ENCODE measurements at places on chromosomes 3 and 15.

DNA sequence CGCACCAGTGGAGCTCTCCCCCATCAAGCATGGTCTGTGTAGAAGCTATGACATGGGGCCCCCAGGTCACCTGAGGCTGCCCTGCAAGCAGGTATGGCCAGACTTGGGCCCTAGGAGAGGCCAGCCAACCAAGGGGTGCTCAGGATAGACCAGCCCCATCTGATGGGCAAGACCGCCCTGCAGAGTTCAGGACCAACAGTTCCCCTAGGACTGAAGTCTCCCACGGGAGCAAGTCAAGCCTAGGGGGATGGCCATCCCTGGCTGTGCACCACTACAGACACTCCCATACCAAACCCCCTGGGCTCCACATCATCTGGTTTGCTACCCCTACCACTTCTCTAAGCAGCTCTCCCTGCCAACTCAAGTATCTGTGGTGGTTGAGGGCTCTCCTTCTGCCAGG lies 142.2 kb upstream of the MANF start:
- DNase-seq = no peak

DNA sequence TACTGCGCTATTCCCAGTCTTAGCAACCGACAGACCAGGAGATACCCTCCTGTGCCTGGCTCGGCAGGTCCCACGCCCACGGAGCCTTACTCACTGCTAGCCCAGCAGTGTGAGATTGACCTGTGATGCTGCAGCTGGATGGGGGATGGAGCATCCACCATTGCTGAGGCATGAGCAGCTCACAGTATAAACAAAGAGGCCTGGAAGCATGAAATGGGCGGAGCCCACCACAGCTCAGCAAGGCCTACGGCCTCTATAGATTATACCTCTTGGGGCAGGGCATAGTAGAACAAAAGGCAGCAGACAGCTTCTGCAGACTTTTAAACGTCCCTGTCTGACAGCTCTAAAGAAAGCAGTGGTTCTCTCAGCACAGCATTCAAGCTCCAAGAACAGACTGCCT lies 160.3 kb downstream of the ANXA2 start:
- DNase-seq = no peak

DNA sequence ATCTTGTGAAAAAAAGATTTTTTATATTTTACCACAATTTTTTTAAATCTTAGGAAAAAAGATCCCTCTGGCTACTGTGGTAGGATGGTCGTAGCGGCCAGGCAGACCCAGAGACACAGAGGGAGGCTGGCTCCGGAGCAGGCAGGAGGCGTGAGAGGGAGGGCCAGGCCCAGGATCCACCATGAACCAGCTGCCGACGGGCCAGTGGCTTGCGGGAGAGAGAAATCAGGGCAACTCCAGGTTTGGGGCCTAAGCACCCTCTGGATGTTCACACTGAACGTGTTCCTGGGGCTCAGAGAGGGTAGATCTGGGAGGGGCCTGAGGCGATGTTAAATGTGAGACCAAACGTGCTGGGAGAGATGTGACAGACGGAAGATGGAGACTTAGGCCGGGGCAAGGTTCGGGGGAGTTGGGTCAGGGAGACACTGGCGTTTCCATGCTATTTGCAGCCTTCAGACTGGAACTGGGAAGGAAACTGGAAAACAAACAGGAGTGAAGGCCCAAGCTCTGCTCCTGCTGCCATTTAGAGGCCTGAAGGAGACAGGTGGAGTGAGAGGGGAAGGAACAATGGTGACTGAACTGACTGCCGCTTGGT lies 1.6 kb upstream of the VILL start:
- no peak for DNase-seq

DNA sequence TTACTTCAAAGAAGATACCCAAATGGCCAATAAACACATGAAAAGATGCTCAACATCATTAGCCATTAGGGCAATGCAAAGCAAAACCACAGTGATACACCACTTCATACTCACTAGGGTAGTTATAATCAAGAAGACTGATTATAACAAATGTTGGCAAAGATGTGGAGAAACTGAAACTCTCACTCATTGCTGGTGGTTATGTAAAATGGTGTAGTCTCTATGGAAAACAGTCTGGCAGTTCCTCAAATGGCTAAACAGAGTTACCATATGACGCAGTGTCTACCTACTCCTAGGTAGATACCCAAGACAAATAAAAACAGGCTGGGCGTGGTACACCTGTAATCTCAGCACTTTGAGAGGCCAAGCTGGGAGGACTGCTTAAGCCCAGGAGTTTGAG lies 3.5 kb upstream of the ZFAND6 start:
- no peak for DNase-seq

GRCh38 chr3:108509263-108509662 lies 1.1 kb downstream of the MYH15 start:
- DNase-seq = no peak

GRCh38 chr3:170062068-170062467 lies 24.3 kb downstream of the GPR160 start:
- no peak for DNase-seq

GRCh38 chr3:101292027-101292426 lies 28.3 kb downstream of the IMPG2 start:
- no peak for DNase-seq

GRCh38 chr3:123708531-123708930 lies 123.7 kb upstream of the HACD2 start:
- DNase-seq = no peak

- DNase-seq = no peak
Measured at GRCh38 chr3:66021731-66022131, 17.0 kb downstream of the MAGI1 start.

GRCh38 chr15:44381236-44381635 lies 46.2 kb upstream of the CTDSPL2 start:
- DNase-seq = no peak

- DNase-seq = no peak
Measured at GRCh38 chr3:8313560-8314267, 187.9 kb upstream of the LMCD1 start.

DNA sequence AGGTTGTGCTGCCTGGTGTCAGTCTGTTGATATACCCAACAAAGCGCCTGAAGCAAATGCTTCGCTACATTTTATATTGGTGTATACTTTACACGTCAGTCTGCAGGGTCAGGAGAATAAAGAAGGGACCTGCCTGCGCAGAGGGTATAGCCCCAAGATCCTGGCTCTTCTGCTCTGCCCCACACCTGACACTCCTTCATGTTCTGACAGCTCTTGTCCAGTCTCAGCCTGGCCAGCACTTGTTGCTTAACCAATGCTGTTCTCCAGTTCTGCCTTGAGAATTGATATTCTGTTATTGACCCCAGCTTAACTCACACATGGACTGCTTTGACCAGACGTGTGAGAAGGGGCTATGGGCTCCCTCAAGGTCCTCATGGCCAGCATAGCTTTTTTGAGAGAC lies 35.8 kb upstream of the BSN start:
- DNase-seq = no peak

DNA sequence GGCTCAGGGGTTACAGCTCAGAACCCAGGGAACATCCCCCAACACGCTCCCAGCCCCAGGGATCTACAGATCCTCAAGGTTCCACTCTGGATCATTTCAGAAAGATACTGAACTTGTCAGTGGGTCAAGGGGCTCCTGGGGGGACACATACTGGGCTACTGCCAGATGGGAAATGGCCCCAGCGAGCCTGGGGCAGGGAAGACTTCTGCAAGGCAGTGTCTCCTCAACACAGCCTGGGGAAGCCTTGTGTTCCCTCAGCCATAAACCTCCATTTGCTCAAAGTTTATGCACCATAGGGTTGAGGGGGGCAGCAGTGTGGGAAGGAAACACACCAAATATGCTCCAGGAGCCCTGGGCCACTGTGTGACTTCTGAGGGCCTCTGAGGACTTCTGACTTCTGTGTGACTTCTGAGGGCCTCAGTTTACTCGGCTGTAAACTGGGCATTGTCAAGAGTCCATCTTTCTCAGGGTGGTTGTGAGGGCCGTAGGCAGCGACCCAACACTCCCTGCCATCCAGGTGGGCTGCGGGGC lies 58.4 kb downstream of the IQSEC1 start:
- no peak for DNase-seq

- no peak for DNase-seq
Measured at GRCh38 chr15:64850778-64851502, 9.2 kb downstream of the PLEKHO2 start.

DNA sequence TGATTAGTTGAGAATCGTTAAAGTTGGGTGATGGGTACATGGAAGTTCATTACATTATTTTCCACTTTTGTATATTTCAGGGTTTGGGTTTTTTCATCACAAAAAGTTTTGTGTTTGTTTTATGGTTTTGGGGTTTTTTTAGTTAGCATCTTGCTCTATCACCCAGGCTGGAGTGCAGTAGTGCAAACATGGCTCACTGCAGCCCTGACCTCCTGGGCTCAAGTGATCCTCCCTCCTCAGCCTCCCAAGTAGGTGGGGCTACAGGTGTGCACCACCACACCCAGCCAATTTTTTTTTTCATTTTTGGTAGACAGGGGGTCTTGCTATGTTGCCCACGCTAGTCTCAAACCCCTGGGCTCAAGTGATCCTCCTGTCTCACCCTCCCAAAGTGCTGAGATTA lies 100.1 kb upstream of the CHD2 start:
- DNase-seq = no peak

DNA sequence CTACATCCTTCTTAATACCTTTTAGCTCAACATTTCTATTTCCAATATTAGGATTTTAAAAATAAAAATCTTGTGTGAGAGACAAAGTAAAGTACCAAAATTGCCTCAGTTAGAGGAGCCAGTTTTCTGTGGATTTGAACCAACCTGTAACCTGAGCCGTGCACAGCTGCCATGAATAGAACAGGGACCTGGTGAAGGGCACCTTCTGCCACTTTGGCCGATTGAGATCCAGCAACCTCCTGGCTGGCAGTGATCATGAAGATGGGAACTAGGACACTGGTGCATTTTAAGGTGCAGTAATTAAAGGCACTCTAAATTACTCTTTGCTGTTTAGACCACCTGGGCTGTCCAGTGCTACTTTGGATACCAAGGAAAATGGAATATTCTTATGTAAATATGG lies 34.3 kb upstream of the TRAK1 start:
- DNase-seq = no peak

DNA sequence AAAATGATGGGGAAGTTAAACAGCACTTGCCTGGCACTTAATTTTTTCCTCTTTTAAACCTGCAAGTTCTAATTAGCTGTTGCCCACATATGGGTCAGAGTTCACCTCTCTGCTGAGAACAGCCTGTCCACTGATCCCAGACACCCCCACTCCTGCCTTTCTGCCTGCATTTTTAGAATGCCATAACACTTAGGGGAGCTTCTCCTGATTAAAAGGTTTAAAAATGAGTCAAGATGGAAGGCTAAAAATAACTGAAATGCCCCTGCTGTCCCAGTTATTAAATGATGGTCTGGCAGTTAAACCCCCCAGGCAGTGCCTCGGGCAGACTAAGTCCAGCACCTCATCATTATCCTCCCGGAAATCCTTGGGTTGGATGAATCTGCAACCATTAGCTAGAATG lies 913.6 kb upstream of the ARPP21 start:
- no peak for DNase-seq

DNA sequence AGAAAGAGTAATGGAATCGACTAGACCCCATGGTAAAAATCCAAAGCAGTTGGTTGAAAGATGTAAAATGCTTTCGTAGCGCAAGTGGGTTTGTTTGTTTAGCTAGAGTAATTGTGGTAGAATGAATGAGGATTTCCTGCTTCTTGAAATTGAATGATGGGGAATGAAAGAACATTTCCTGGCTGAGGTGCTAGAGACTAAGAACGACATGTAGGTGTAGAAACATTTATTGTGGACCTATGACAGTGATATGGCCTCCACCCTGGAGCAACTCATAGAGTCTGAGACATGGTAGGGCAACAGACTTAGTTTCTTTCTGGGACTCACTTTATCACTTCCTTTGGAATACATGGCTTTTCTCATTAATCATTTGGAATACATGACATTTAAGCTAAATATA lies 467.6 kb upstream of the CFAP20DC start:
- no peak for DNase-seq

DNA sequence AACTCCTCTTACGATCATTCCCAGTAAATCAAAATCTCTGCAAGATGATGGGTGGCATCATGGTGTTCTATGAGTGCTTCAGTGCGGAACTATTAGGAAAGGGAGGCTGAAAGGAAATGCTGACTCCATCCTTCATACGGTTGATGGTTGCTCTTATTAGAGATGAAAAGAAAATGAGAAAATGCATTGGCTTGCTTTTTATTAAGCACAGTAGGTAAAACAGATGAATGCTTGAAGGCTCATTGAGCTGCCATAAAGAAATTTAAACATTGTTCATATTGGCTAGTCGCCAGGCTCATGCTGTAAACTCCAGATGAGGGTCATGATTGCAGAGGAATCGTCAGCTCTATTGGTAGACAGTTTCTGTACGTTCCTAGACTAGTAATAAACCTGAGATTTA lies 115.8 kb downstream of the EPHA3 start:
- no peak for DNase-seq

DNA sequence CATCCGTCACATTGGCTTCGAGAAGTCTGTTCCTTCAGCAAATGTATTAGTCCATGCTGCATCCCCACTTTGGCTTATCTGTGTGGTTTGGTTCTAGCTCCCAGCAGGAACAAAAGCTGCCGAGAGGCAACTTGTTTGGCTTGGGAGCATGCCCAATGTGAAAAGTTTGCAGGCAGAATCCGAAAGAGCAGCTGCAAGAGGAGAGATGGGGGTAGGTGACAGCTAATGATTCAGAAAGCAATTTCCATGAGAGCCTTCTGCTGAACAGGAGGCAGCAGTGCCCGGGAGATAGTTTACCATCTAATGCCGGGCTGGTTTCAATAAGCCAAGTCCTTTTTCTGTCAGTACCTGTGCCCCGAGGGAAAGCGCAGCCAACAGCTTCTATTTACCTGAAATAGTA lies 60.2 kb downstream of the GRM7 start:
- DNase-seq = no peak

DNA sequence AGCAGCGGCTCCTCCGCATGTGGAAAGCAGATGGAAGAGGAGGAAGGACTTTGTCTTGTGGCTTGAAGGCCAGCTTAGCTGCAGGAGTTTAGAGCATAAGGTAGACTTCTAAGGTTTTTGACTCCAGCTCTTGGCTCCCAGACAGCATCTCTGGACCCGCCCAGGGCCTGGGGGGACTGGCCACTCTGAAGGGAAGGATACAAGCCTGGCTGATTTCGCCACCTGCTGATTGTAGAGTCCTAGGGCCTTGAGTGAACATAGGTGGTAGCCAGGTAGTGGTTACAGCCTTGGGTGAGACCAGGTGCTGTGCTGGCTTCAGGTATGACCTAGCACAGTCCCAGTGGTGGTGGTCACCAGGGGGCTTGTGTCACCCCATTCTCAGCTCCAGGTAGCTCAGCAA lies 48.4 kb upstream of the RPL35A start:
- no peak for DNase-seq

DNA sequence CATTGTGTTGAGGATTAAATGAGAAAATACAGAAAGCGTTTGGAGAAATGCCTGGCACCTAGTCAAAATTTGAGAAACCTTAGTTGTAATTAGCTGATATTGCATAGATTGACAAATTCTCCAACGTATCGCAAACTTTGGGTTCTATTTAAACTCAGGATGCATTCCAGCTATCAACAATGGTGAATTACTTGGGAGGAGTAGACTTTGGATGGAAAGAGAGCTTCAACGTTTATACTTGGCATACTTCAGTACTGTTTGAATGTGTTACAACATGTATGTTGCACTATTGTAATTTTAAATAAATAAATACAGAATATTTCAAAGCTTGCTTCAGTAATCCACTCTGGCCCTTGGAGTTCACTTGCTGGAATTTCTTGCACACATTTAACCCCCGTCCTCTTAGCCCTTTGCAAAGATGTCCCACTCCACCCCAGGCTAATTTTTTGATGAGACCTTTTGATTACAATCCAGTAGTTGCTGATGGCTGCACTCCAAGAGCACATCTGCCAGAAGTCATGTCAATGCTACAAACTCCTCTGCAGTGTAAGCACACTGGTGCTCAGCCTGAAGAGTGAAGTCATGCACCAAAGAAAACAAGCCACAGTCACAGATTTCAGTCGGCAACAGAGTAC lies 4.7 kb upstream of the DIS3L start:
- DNase-seq = no peak

Measured in effector memory CD8-positive, alpha-beta T cell (primary cell).